ENCODE measurements at places on chromosomes 4 and X.
A peak's percentile ranks its signal among the peaks of the same experiment; 100 is the strongest.

GRCh38 chr4:109976189-109976588 is 63.5 kb downstream of the EGF start:
- no peak for DNase-seq

GRCh38 chr4:14833053-14833452 is 169.2 kb upstream of the CPEB2 start:
- DNase-seq: no peak

DNA sequence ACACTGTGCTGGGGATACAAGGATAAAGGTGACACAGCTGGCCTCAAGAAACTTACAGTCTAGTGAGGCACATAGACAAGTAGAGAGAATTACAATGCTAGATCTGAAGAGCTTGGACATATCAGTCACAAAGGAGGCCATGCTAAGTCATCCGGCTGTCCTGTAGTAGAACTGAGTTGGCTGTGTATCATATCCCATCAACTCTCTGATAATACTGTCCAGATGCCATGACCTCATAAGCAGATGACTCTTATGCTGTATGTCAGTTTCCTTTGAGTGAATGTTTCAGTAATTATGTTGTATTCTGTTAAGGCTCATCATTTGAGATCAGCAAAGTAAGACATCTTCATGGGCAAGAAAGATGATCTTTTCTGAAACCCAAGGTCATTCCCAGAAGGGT is 442.9 kb downstream of the MID1IP1 start:
- no peak for DNase-seq

DNA sequence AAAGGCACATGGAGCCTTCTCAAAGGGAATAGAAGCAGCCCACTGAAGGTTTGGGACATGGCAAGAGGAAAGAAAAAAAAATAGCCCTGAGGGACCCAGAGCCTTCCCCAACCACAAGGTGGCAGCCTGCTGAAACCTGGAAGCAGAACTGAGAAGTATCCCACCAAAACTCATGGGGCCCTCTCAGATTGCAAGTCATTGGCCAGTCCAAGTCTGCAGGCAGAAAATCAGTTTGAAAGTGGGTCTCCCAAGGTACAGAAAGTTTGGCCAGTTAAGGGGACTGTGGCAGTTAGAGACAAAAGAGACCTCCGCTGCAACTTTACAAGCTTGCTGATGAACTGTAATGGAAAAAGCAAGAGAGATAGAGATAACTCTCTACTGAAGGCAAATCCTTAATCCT is 155.8 kb downstream of the ANTXR2 start:
- DNase-seq: peak; percentile 79

DNA sequence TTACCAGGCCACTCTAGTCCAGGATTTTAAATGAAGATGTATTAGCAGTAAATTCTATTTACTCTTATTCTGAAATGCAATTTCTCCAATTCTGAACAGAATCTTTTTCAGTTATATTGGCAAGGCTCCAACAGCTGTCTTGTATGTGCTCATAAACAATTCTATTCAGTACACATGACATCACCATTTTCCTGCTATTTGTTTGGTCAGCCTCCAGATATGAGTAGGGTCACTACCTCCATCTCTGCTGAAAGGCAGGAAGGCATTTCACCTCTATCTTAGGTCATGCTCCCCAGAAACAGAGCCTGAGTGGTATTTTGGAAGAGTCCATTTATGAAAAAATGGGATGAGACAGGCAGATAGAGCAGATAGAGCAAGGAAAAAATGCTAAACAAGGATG is 151.1 kb upstream of the ADGRL3 start:
- no peak for DNase-seq

DNA sequence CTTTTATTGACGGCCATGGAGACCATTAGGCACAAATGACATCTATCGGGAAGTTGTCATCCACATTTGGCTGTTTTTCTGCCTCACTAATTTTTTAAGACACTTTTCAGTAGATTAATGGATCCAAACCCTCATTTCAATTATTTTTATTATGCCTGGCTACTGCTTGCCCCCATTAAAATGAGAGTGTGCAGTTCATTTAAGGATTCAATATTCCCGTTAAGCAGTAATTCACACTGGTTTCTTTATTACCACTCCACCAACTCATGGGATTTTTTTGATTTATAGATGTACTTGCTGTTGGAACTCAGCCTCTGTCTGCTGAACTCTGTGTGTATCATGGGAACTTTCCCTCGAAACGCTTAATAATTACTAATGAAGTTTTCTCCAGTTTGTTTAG is 291.8 kb upstream of the PRKX start:
- DNase-seq: no peak

- DNase-seq: no peak
These were observed 207.3 kb upstream of the PABPC4L start for GRCh38 chr4:134408897-134409296.

DNA sequence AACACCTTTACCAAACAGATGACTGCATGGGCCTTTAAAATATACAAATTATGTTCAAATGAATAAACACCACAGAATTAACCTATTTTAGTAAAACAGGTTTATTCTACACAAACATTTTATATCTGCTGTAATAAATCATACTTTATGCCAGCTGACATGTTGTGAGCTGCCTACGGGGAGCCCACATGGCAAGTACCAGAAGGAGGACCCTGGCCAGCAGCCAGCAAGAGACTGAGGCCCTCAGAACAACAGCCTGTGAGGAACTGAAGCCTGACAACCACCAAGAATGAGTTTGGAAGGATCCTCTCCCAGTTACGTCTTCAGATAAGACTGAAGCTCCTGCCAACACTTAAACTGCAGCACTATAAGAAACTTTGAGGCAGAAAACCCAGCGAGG is 377.0 kb downstream of the PDGFC start:
- DNase-seq: peak; percentile 43

GRCh38 chrX:132491191-132491590 is 2.4 kb upstream of the MBNL3 start:
- no peak for DNase-seq

GRCh38 chr4:100361336-100361735 is 156.5 kb downstream of the EMCN start:
- no peak for DNase-seq

- DNase-seq: peak; percentile 70
These were observed 14.8 kb downstream of the SHROOM3 start for GRCh38 chr4:76449833-76450232.

- peak; percentile 41 for DNase-seq
These were observed 160.2 kb upstream of the CPEB2 start for GRCh38 chr4:14841801-14842768.

DNA sequence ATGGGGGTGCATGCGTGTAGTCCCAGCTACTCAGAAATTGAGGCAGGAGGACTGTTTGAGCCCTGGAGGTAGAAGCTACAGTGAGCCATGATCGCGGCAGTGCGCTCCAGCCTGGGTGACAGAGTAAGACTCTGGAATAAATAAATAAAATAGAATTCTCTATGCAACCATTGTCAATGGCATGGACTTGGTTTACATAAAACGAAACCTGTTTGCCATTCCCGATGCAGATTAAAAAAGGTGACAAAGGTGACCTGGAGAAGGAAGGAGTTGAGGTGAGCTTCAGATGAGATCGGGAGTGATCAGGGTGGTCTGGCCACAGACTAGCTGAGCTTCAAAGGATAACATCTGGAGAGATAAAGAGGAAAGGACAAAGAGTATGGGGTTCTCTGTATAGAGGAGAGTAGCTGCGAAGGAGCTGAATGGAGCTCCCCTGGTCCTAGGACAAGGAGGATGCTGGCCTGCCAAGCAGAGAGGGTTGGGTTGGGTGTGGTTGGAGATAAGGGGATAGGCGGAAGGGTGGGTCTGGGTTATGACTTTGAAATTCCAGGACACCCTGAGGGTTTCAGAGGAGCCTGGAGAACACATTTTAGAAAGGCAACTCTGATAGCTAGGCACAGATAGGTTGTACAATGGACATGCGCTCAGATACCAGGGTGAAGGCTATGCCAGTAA is 98.6 kb downstream of the RBM47 start:
- no peak for DNase-seq

- no peak for DNase-seq
These were observed 1.7 kb downstream of the INTS6L start for GRCh38 chrX:135522132-135522530.

GRCh38 chr4:2811830-2812611 is 19.1 kb downstream of the SH3BP2 start:
- DNase-seq: peak; percentile 71

DNA sequence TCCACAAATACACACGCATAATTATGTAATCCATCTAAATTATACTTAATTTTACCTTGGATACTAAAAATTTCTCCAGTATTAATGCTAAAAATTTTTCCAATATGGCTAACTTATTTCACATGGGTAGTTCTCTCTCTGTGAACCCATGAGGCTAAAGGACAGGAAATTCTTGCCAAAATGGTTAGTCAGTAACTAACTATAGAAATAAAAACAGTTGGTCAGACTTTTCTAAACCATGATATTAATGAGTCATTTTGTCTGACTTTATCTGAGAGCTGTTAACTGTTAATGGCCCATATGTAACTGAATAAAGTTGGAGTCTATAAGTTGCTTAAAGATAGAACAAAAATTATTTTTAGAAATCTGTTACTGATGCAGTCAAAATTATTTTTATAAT is 549.4 kb downstream of the TLL1 start:
- DNase-seq: peak; percentile 56

- no peak for DNase-seq
These were observed 161.3 kb upstream of the PCDH18 start for GRCh38 chr4:137693641-137694040.

DNA sequence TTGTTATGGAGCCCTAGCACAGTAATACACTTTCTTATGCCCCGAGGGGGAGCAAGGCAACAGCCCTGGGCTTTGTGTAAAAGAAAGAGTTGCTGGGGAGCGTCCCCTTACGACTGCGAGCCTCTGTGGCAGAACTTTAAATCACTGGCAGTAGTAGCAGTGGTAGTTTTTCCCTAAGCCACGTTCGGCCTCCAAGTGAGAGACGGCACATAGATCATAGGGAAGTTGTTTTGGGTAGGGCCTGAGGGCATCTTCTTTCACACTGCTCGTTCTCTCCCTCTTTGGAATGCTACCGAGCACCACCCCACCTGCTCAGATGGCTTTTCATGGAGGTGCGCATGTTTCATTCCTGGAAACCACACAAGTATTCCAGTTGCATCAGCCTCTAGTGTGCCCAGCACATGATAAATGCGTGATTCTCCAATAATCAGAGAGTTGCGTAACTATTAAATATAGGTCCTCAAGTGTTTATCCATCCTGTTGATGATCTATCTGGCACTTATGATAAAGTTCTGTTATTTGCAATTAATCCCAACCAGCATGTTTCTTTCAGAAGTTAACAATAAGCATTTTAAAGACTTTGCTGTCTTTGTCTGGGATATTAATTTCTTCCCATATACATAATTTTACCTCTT is 7.0 kb upstream of the SYNPO2 start:
- DNase-seq: no peak

GRCh38 chr4:151882072-151882803 is 121.4 kb upstream of the GATB start:
- no peak for DNase-seq

GRCh38 chr4:94399721-94400120 is 52.0 kb upstream of the PDLIM5 start:
- DNase-seq: no peak

DNA sequence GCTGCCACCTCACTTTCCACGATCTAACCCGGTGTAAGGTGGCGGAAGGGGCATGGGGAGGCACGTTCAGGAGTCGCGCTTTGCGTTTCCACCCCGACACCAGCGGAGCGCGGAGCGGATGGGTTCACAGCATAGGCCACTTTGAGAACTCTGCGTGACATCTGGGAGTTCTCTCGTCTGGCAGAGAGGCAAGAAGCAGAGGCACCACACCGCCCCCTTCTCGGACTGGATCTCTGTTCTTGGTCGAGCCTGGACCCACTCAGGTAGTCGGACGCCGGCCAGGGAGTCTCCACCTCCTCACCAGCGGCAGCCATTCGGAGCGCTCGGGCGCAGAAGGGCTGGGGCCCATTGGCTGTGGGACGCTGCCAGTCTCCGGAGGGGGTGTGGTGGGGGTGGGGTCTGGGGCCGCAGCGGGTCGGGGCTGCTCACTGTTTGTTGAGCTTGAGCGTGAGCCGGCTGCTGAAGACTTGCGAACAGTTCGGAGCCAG is at the start of gene DACH2:
Gene DACH2, plus strand, starts transcription at position 428 of the 488 bp plus-strand sequence.
- peak; percentile 45 for DNase-seq

DNA sequence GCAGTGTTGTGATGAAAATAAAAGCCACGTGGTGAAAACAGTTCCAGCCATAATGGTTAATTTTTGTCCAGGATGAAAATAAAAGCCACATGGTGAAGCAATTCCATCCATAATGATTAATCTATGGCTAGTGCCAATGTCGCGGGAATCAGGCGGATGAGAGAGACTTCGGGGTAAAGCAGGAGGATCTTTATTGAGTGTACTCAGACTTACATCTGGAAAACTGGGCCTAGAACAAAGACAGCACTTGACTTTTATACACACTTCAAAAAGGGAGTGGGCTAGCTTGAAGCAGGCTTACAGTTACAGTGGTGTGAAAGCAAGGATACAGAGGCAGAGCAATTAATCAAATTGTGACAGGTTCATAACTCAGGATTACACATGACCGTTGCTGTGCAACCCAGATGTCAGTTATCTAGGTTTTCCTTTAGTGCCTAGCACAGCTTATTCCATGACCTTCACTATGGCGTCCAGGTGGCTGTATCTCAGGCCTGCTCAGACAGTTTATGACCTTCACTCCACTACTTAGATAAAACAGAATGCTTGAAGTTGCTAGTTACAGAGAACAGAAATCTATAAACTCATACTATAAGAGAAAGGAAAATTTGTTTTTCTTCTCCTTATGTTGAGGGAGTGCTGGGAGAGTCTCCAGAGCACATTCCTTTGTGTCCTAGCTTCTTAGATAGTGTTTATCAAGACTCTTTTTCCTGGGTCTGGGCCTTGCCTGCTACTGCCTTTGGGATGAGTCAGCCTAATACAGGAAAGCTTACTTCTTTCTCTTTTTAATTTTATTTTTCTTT is 5.9 kb upstream of the PLA2G12A start:
- no peak for DNase-seq

DNA sequence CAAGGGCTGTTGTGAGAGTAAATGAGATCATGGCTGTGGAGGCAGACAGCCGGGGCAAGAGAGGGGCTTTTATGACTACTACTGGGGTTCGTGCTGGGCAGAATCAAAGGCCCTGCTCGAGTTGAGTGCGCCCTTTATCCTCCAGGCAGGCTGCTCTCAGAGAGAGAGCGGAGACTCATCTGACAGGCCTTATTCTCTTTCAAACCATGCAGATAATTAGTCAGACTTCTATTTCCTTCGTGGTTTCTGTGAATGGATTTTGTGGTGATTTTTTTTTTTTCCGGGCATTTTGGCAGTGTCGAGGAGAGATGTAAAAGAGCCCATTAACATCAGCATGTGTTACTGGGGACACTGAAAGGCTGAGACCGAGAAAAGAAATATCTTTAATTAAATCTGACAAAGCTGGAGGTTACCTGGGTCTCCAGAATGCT is 73.6 kb downstream of the MED28 start:
- DNase-seq: no peak

GRCh38 chr4:148481636-148482035 is 39.4 kb upstream of the NR3C2 start:
- DNase-seq: no peak

GRCh38 chr4:2442175-2442993 is 23.6 kb downstream of the CFAP99 start:
- no peak for DNase-seq

DNA sequence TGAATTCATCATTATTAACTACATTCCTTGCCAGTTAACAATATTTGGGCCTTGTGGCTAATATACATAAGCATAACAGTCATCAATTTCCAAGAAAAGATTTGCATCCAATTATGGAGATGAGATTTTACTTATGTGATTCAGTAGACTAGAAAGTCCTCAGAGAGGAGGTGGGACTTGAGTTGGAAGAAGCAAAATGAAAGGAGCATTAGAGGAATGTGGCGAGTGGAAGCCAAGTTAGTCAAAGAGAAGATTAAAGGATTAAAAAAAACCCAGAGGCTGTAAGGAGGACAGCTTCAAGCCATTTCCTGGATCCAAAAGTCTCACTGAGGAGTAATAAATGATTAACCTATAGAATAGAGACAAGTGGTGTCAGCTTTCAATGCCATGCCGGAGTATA is 1099.4 kb upstream of the IGFBP7 start:
- DNase-seq: no peak

Measured in cardiac fibroblast (primary cell).